Foreskin keratinocyte (primary cell): ENCODE measurements at places on chromosomes 6 and 20.

GRCh38 chr6:225121-225721, 67.1 kb upstream of the DUSP22 start:
- peak; percentile 94 for DNase-seq

- DNase-seq = no peak
These were observed 68.9 kb downstream of the BMP7 start for GRCh38 chr20:57197352-57198131.

DNA sequence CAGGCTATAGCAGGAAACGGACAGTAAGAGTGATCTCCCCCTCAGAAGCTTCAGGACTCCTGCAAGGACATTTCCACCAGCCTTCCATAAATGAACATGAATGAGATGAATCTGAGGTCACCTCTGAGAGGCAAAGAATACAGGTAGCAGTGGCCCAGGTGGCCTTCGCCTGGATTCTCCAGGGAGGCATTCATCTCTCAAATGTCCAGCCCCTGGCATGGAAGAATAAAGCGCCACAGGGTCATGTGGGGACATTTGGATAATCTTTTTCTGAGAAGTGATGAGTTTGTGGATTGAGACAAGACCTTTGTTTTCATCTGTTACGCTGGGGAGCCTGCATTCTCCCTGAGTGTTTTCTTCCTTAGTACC, 2.9 kb downstream of the GMPR start:
- DNase-seq = no peak

DNA sequence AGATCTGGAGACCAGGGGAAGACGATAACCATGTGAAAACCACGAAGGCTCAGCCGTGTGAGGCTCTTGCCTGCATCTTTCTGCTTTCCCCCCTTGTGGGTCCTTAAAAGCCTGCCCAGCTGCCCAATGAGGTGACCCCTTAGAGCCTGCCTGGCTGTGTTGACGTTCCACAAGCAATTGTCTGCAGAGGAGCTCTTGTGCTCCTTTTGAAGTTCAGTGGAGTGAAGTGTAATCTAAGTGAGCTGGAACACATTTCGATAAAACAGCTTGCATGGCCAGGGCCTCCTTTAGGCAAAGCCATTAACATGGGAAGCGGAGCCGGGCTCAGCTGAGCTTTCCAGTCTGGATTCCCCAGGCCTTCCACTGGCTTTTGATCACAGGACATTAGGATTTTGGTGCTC, 27.3 kb upstream of the TCP11 start:
- DNase-seq = no peak

- DNase-seq = no peak
These were observed 415.6 kb upstream of the RNF217 start for GRCh38 chr6:124546601-124547000.

DNA sequence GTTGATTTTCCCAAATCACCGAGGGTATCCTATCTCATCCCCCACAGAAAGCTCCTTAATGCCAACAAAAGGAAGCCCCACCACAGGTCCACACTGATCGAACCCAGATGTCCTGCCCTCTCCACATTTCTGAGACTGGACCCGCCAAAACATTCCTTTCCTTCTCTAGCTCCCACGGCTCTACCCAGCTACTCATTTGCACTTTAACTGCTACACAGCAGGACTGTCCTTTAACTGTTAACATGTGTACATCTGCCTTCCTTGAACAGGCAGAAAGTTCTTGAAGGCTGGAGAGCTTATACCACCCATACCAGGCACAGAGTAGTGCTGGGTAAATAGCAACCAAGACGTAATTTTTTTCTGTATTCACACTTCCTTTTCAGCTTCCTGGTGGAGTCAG, 68.6 kb downstream of the TRMT6 start:
- no peak for DNase-seq

DNA sequence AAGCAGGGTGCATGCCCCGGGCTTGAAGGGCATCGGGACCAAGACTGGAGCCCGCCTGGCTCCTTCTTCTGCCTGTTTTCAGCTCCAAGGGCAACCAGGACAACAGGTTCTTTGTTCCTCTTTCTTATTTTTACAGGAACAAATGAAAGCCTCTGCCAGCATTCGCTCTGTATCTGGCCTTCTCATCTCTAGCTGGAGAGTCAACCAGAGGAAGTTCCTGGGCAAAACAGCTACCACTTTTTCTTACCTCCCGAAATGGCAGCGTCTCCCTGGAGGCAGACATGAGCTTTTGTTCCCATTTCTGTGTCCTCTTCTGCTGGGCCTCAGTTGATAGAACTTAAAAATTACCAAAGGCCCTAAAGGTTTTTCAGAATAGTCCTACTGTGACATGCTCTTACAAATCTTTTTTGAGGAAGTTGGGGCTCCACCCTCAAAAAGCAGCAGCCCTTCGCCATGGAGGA, 74.1 kb upstream of the NAA20 start:
- DNase-seq = no peak

GRCh38 chr6:82419859-82420258, 56.2 kb downstream of the TPBG start:
- no peak for DNase-seq

DNA sequence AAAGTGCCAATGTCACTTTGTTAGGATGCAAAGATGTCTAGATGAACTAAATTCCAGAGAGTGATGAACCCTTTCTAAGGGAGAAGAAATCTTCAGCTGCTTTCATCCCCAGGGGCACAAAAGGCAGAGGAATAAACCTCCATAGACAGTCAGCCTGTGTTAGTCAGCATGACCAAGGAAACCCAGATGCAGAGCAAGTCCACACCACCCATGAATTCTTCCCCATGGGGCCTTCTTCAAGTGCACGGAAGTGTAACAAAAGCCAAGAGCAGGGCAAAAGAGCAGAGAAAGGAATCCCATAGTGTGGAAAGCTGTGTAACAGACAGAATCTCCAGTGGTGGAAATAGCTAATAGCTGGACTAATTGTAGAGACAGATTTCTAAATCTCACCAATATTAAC, 50.0 kb downstream of the DCDC2 start:
- DNase-seq = peak; percentile 60

GRCh38 chr20:38330638-38331037, 15.6 kb upstream of the LBP start:
- no peak for DNase-seq

DNA sequence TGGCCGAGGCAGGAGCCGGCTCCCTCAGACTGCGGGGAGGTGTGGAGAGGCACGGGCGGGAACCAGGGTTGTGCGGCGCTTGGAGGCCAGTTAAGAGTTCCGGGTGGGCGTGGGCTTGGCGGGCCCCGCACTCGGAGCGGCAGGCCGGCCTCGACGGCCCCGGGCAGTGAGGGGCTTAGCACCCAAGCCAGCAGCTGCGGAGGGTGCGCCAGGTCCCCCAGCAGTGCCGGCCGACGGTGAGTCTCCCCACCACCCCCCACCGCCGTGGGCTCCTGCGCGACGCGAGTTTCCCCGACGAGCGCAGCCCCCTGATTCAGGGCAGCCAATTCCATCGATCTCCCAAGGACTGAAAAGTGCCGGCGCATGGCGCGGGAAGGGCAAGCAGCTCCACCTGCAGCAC, 605.4 kb upstream of the SLC35B3 start:
- no peak for DNase-seq

DNA sequence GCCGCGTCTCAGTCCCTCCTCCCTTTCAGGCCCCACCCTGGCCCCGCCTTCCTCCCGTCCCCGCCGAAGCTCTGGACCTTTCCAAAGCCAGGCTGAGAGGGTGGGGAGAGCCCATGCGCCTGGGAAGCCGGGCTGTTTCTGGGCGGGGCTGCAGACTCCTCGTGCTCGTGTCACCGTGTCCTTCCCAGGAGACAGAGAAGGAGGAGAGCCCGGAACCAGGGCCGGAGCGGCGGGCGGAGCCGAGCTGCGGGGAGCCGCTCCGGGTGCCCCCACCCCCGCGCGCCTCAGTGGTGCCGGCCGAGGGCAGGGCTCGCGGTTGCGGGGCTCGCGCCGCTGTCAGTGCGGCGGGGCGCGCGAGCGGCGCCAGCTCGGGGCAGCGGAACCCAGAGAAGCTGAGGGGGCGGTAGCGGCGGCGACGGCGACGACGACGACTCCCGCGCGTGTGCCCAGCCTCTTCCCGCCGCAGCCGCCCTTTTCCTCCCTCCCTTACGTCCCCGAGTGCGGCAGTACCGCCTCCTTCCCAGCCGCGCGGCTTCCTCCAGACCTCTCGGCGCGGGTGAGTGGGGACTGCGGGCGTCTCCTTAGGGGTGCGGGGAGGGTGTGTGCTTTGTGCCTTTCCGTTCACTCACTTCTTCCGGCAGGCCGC, at the start of gene RALY:
Gene RALY (plus strand): TSS at position 336 of the 646 bp plus-strand sequence. CDS start 78,164 bp downstream, outside the sequence.
- peak; percentile 48 for DNase-seq

DNA sequence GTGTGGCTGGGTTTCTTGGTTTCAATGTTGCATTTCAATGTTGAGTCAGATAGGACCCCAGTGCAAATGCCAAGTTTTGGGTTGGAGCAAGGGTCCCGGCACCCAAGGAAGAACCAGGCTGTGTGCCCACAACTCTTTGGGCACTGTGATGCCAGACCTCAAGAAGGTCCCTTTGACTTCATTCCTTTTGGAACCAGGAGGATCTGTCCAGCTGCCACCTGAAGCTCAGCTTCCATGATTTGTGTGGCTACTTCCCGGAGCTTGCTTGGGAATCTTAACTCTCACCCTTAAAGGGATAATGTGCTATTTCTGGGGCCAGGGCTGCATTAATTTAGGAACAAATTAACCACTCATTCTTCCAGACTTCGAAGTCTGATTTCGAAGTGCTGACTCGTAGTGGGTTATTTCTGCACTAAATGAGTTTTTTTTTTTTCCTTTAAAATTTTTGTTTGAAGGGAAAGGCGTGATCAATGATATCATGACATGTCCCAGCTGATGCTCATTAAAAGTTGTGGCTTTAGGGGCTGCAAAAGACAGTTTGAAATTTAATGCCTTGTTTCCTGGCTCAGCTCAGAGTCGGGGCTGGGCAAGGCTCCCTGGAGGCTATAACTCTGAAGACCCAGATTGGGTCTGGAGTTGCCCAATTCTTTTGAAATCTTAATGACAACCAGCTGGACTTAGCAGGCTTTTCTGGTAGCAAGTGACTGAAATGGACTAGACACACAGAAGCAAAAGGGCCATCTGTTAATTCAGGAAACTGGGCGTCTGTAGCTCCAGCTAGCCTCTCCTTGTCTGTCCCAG, 24.0 kb upstream of the PHACTR3 start:
- no peak for DNase-seq
